ENCODE measurements at places on chromosomes 4 and X. TPM values are rescaled to one million over a fixed set of nuclear protein-coding genes. Genes with fewer than 3 reads are reported as not detected.

DNA sequence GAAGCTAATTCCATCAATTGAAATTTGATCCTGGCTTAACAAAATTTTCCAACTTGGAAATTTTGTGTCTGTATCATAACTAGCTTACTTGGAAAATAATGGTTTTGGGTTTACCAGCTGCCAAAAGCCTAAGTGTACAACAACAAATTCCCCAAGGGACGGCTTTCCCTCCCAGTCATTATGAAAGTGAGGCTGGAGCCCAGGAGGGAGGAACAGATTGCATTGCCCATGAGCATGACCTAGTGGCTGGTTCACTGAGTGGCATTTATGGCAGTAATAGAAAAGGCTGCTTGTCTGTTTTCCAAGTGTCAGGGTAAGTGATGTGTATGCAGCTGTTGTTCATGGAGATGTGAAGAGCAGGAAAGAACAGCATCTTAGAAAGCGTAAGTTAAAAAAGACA is 70.8 kb upstream of the HHIP start:
- peak; percentile 7 for DNase-seq

GRCh38 chrX:125205918-125206665 is 113.6 kb upstream of the TEX13C start:
- DNase-seq: no peak

DNA sequence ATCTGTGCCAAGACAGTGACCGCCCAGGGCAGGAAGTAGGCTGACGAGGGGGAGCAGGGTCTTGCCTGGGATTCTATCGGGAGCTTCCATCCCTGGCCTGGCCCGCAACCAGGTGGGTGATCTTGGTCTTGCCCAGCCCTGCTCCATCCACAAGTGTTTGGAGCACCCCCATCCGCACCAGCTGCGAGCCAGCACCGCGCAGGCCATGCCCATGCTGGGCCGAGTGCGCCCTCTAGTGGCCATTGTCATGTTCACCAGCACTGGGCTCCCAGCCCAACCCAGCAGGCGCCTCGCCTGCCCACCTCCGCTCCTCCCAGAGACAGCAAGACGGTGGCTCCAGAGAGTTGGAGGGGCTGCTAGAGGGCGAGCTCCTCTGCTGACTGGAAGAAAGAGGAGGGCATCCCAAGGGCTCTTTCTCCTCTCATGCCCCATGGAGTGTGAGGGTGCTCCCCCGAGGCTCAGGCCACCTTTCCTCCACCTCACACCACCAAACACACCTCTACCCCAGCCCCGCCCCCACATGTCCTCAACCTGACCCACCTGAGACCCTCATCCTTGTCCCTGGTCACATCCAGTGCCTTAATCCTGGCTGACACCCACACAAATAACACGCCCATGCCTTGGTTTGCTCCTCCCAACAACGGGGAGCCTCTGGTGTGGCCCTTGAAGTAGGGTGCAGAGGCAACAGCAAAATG is 9.8 kb upstream of the ATP2B3 start:
- DNase-seq: peak; percentile 91

GRCh38 chrX:29617276-29617675 is 598.1 kb upstream of the MAGEB2 start:
- no peak for DNase-seq

DNA sequence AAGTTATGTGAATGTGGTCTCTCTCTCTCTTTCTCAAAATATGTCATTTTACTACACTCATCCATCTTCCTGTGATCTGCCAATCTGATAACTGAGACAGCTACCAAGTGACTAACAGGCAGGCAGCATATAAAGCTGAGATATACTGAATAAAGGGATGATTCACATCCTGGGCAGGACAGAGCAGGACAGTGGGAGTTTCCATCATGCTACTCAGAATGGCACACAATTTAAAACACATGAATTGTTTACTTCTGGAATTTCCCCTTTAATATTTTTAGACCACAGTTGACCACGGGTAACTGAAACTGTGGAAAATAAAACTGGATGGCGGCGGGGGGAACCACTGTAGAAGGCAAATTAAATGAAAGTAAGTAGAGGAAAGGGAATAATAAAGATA is 58.6 kb upstream of the DCTD start:
- no peak for DNase-seq

DNA sequence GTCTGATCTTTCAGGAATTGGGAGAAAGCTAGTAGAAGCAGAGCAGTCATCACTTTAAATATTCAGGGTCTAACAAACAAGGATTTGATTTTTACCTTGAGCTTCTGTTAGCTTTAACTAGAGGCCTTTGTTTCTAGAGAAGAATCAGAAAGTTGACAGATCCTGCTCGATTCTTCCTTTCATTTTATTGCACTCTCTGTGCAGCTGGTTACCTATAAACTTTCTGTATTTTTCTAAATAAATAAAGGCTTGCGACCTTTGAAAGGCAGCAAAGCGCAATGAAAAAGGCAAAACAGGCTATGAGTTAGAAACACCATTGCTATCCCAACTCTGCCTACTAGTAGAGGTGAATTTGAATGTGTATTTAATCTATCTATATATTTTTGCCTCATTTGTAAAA is 101.4 kb upstream of the NPY2R start:
- DNase-seq: no peak

DNA sequence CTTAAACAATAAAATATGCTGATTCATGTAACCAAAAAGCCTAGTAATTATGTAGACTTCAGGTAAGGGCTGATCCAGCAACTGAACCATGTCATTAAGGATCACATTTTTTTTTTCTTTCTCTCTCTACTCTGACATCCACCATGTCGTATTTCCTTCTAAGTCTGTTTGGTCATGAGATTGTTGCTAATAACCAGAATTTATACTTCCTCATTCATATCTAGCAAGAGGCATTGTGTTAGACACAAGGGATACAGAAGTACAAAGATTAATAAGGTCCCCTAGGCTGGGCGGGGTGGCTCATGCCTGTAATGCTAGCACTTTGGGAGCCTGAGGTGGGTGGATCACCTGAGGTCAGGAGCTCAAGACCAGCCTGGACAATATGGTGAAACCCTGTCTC is 24.1 kb downstream of the PHEX start:
- DNase-seq: no peak

- DNase-seq: no peak
Measured at GRCh38 chr4:13635286-13635799, 7.8 kb upstream of the BOD1L1 start.

DNA sequence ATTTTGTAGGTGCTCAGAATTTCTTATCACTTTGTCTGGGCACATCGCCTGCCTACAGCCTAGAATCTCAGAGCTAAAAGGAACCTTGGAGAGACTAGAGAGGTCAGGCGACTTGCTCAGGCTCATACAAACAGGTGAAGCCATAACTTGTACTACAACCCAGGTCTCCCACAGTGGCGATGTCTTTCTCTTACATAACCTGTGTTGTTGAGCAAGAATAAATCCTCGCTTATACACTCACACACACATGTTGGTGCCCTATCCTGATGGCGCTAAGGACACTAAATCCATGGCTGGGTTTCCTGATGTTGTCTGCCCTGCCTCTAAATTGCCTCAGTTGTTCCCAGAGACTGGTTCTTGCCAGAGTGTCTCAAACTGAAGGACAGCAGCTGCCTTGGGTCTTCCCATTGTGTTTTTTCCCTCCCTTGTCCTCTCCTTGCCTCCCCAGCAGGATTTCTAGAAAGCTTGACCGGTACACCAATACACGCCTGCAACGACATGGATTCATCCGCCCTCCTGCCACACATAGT is 1.6 kb downstream of the TSC22D3 start:
- no peak for DNase-seq

- DNase-seq: peak; percentile 21
Measured at GRCh38 chrX:10111364-10112148, 45.2 kb upstream of the CLCN4 start.

- peak; percentile 24 for DNase-seq
Measured at GRCh38 chr4:159455675-159456237, 352.9 kb downstream of the RAPGEF2 start.

- no peak for DNase-seq
Measured at GRCh38 chr4:179989975-179990374, 2253.2 kb upstream of the TENM3 start.

DNA sequence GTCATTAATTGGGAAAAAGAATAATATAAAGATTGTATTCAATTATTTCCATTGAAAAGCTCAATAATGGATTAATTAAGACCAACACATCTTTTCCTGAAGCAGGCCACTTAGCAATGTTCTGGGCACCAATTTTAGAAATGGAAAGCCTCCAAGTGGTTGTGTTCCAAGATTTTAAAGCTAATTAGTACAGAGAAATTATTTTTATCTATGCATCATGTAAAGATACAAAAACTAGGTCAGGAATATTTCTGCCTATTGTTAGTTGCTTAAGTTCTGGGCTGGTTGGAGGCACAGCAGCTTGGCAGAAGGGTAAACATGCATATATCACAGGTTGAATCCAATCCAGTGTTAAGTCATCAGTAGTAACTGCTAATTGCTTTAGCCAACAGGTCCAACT is 101.9 kb downstream of the RASL11B start:
- no peak for DNase-seq

- DNase-seq: no peak
Measured at GRCh38 chrX:154355094-154355775, 19.2 kb downstream of the FLNA start.

- DNase-seq: no peak
Measured at GRCh38 chr4:5638976-5639375, 69.4 kb downstream of the EVC2 start.

GRCh38 chr4:82415922-82416365 is 14.3 kb downstream of the HNRNPDL start:
- no peak for DNase-seq

DNA sequence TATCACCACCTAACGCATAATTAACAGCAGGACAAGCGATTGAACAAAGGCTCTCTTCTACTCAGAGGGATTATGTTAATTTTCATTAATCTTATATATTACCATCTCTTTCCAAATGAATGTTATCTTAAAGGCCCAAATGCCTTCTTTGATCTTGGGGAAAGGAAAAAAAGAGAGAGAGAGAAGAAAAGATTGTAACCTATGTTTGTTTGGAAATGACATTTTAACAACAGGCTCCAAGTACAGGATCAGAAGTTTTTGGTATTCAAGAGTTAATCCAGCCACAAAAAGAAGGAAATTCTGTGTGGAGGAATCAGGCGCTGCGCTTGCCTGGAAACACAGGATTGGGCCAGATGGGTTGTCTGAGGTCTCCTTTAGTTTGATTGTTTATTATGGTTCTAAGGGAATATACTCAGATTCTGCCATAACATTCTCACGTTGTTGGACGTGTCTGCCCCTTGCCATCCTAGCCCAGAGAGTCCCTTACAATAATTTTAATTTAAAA is 100.7 kb upstream of the STX18 start:
- no peak for DNase-seq

- DNase-seq: no peak
Measured at GRCh38 chrX:14753441-14753840, 119.4 kb downstream of the FANCB start.

GRCh38 chr4:141002323-141002805 is 130.9 kb downstream of the RNF150 start:
- DNase-seq: no peak

GRCh38 chrX:152929898-152930297 is 32.0 kb downstream of the ZNF185 start:
- DNase-seq: no peak

DNA sequence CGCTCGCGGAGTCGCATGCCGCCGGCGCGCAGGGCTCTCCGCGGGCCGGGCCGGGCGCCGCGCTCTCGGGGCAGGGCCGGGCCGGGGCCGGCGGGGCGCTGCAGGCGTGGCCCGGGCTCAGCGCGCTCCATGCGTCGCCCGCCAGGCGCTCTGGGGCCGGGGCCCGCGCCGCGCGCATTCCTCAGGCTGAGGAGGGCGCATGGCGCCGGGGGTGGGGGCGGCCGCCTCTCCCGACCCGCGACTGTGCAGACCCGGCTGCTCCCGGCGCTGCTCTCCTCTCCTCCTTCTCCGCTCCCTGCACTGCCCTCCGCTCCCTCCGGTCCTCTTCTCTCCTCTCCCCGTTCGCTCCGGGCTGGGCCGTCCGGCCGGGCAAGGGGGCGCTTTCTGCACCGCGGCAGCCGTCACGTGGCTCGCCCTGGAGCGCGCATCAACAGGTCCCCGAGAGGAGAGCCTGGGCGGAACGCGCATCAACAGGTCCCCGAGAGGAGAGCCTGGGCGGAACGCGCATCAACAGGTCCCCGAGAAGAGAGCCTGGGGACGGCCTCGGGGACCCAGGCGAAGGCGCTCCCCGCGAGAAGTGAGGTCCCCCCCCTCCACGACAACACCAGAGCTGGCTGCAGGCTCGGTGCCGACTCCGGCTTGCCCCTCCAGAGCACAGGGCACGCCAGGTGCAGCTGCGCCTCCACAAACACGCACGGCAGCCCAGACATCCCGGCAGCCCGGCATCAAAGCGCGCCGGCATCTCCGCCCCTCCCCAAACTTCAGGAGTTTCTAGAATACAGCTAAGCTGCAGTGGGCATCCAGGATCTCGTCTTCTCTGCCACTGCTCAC is 12.9 kb downstream of the PPP2R3B start:
- no peak for DNase-seq

DNA sequence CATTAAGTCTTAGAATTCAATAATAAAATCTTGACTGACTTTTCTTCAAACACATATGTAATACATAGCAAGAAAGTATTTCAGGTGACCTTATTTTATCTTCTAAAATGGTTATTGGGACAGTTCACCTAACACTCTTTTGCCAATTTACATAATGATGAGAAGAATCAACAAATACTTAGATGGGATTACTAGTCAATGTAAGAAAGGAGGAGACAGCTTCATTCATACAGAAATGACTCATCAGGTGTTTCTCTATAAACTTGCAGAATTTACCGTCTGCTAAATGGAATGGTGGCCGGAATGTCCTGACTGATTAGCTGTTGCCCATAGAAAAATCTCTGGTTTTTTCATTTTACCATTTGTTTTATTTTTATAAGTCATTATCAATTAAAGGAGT is 115.0 kb upstream of the ETNPPL start:
- DNase-seq: no peak

- DNase-seq: no peak
Measured at GRCh38 chr4:107094332-107094731, 58.2 kb upstream of the DKK2 start.

- DNase-seq: no peak
Measured at GRCh38 chr4:173382349-173382748, 11.6 kb downstream of the SAP30 start.

GRCh38 chrX:79181401-79181800 is 36.9 kb downstream of the GPR174 start:
- DNase-seq: no peak

DMD gene
- 56.7 TPM for total RNA-seq

HELT gene
- not detected for total RNA-seq

LAS1L gene
- 13.5 TPM for total RNA-seq

TDO2 gene
- total RNA-seq: not detected

ACOX3 gene
- 26.1 TPM for total RNA-seq

CXCL11 gene
- total RNA-seq: not detected

DSPP gene
- total RNA-seq: 0.41 TPM

WDR13 gene
- 56.7 TPM for total RNA-seq

HMX1 gene
- not detected for total RNA-seq

ENPP6 gene
- 1.6 TPM for total RNA-seq

RTL5 gene
- total RNA-seq: 4.1 TPM

ARHGEF6 gene
- 8.6 TPM for total RNA-seq

ARMCX6 gene
- total RNA-seq: 24.1 TPM
